Osteocyte (in vitro differentiated cells): ENCODE measurements at places on chromosomes 4 and X. TPM values are rescaled to one million over a fixed set of nuclear protein-coding genes. Genes with fewer than 3 reads are reported as not detected.
A peak's percentile ranks its signal among the peaks of the same experiment; 100 is the strongest.

DNA sequence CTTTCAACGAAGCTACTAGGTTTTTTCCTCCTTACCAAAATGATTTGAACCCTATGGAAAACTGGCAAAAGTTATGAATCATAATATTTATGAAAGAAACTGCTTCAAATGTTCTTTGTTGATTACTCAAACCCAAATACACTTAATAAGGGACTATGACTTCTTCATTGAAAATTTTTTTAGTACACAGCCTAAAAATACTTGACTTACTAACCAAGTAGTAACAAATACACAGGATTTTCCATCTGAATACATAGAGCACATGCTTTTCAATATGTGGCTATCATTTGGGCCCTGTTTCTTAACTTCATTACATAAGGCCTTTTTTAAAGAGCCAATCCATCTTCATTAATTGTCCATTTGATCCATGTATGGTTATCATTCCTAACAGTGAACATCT, 171.5 kb downstream of the FBXW7 start:
- DNase-seq: no peak

- DNase-seq: peak; percentile 76
Measured at GRCh38 chrX:150769408-150769807, 76.2 kb downstream of the MTMR1 start.

GRCh38 chr4:9933956-9934355, 87.3 kb downstream of the SLC2A9 start:
- DNase-seq: no peak

- no peak for DNase-seq
Measured at GRCh38 chrX:22365460-22365859, 92.7 kb downstream of the CBLL2 start.

- DNase-seq: no peak
Measured at GRCh38 chr4:625631-626161, 323 bp downstream of the PDE6B start.

DNA sequence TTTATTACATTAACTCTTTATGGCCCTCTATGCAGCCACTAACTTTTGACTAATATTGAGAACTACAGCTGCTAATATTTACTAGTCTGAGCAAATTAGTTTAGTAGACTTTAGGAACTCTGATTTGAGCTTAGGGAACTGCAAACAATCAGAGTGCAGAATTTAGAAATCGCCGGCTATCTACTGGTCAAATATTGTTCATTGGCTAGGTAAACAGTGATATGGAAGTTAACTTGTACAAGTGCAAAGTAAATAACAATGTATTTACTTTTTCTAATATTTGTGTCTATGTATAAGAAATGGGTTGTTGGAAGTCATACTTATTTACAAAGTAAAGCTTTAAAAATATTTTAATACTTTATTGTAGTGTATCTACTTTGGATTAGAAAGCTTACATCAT, 279.6 kb downstream of the CFAP299 start:
- no peak for DNase-seq

DNA sequence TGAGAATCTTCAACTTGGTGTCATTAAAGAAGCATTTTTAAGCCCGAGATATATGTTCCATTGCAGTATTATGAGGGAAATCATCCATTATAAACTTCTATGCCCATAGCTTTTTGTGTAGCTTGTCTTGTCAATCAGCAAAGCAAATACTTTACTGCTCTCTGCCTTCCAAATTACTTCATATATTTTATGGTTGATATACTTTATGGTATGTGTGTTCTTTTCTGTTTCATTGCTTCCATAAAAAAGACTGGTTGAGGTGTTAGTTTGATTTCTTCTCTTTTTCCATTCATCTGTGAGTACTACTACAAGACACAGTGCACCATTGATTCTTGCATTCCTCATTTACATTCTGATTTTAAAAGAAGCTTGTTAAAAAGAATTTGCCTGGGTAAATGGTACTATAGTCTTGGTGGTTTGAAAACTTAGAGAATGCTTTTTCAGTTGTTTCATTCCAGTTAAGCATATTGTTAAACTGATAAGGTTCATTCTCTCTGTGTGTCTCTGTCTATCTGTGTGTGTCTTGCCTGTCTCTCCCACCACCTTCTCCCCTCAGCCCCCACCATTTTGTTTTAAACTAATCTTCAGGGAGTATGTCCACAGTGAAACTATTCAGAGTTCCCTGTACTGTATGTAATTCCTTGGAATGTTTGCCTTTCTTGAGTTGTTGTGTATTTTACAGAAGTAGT, 27.1 kb downstream of the STAG2 start:
- no peak for DNase-seq

DNA sequence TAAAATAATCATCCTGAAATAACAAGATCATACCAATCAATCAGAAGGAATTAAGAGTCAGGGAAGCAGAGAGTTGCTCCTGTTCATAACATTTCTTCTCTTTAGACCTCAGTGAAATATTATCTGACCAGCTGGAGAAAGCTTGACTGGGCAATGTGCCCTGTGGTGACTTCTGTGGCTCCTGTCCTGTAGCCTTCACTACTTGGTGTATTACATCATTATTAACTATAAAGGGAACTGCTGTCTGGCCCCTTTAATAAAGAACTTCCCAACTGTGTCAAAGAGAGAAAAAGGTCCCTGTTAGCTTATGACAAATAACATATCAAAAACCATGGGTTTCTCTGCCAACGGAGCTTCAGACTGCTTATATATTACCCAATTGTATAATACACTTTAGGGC, 18.0 kb downstream of the OPHN1 start:
- DNase-seq: no peak

- no peak for DNase-seq
Measured at GRCh38 chrX:118348186-118348810, 2.4 kb downstream of the WDR44 start.

DNA sequence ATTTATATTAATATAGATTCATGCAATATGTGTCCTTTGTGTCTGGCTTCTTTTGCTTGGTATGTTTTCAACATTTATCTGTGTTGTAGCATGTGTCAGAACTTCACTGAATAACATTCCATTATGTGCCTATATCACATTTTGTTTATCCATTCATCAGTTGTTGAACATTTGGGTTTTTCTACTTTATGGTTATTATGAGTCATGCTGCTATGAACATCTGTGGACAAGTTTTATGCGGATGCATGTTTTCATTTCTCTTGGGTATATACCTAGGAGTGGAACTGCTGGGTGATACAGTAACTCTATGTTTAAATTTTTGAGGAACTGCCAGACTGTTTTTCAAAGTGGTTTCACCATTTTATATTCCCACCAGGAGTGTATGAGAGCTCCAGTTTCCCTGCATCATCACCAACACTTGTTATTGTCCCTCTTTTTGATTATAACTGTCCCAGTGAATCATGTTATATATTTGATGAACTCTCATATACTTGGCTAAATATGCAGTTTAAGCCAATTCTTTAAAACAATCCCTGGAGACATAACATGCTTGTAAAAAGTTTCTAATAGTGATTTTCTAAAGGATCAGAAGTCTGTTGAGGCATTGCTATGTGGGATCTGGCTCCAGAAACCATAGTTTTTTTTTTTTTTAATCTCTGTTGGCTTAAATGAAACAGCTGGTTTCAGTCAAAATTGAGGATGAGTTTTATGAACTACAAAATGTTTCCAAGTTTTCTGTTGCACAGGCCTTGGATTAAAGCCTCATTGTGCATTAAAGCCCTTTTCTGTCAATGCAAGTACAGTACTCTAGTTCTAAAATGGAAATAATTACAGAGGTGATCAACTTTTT, 21.6 kb upstream of the REPS2 start:
- no peak for DNase-seq

- no peak for DNase-seq
Measured at GRCh38 chr4:98514741-98515469, 143.5 kb downstream of the TSPAN5 start.

DNA sequence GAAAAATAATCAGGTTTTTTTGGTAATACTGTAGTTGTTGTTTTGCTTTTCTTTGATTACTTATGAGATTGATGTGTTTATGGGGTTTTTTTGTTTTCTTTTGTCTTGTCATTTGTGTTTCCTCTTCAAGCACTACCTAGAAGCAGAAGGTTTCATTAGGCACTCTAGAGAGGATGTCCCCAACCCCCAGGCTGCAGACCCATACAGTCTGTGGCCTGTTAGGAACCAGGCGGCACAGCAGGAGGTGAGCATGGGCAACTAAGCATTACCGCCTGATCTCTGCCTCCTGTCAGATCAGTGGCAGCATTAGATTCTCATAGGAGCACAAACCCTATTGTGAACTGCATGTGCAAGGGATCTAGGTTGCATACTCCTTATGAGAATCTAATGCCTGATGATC, 22.9 kb upstream of the NOCT start:
- DNase-seq: no peak

DNA sequence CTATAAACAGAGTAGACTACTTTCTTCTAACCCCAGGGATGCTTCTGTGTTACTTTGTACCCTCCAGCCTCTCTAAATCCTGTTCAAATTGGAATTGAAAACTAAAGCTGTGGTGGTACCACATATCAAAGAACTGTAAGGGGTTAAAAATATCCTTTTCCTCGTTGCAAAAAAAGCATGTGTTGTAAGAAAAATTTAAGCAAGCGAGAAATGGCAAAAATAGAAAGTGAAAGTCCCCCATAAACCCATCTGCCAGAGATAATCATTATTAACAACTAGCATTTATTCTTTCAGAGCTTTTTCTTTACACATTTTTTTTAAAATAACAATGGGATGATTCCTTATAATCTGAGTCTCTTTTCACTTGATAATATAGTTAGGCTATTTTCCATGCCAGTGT, 40.6 kb downstream of the TMEM164 start:
- DNase-seq: no peak

- DNase-seq: no peak
Measured at GRCh38 chrX:131316260-131316659, 27.2 kb upstream of the IGSF1 start.

DNA sequence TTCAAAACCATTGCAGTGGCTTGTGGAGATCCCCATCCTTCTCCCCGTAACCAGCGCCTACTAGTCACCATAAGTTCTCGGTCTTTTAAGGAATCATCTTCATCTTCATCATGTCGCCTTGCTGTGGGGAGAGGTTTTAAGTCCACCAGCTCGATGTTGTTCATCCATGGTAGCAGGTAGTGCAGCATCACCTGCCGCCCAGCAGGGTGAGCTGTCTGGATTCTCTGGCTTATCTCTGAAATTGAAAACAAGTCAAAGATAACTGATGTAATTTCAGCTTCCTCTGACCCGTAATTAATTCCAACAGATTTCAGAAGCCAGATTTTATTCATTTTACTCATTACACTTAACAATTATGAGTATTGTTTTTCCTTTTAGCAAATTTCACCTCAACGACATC, 67.4 kb downstream of the ZAR1 start:
- DNase-seq: no peak

DNA sequence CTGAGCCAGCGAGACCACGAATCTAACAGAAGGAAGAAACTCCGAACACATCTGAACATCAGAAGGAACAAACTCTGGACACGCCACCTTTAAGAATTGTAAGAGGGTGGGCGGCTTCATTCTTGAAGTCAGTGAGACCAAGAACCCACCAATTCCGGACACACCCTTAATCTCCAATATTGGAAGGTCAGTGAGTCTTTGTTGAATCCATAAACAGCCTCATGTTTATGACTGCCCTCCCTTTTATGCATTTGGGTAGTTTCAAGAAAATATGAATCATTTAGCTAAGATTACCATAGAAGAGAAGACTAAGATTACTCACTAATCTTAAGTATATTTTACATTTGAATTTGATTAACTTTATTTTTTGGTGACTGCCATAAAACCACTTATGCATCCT, 48.5 kb downstream of the VCX2 start:
- no peak for DNase-seq

- DNase-seq: no peak
Measured at GRCh38 chr4:169098054-169098497, 88.0 kb upstream of the CBR4 start.

DNA sequence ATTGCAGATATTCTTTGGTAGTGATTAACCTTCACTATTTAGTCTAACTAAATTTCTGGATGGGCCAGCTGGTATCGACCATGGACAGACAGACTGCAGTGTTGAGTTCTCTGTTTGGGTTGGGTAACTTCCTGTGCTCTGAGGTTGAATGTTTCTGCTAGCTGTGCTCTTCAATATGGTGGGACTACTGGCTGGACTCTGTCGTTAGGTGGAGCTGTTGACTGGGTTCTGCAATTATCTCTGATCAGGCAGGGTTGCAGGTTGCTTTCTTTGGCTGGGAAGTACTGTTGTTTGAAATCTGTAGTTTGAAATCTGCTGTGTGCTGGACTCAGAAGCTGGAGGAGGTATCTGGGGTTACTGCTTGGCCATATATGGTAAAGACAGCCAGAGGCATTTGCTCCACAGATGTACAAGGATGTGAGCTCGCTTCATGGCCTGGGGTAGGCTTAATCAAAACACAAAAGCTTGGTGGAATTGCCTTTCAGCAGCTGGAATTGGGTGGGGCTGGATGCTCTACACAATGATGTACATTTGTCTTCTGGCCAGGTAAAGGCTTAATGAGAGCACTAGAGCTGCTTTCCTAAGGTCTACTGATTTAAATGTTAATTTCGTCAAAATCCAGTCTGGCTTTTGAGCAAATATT, 1472.0 kb downstream of the FAM133A start:
- no peak for DNase-seq

DNA sequence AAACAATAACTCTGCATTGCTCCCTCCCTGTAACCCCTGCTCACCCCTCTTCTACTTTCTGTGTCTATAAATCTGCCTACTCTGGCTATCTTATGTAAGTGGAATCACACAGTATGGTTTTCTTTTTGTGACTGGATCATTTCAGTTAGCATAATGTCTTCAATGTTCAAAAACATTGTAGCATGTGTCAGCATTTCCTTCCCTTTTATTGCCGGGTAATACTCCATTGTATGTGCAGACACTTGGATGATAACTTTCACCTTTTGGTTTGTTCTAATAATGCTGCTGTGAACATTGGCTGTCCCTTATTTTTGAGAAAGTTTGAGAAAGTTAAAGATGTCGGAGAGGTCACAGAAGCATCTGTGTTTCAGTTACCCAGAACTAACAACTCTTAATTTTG, 60.6 kb upstream of the TLR2 start:
- no peak for DNase-seq

GRCh38 chrX:74514384-74514783, 93.1 kb downstream of the SLC16A2 start:
- DNase-seq: peak; percentile 62

DNA sequence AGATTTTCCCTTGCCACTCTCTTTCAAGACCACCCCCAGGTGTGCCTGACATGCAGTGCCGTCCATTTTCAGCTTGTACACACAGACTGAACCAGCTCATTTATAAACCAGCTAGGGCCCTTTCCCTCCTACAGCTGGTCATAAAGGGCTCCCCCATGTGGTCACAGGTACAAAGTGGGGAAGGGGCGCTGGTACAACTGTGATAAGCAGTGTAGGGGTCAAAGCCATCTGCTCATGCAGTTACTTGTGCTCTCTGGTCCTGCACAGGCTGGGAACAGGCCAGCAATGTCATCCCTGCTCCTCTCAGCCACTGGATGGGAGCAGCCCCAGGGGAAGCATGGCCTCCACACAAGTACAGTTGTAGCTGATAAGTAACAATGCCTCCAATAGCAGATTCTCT, 20.6 kb downstream of the GABRQ start:
- DNase-seq: peak; percentile 63

GRCh38 chrX:17828171-17828570, 32.9 kb downstream of the RAI2 start:
- DNase-seq: no peak

Gene LPAR4
- total RNA-seq: 2.4 and 2.6 TPM in 2 replicates

Gene CFP
- 0.57 and 0.97 TPM in 2 replicates for total RNA-seq

Gene PNMA3
- total RNA-seq: not detected in 2 replicates

Gene SCRG1
- 2.2 and 2.6 TPM in 2 replicates for total RNA-seq

Gene TCEAL2
- not detected in 2 replicates for total RNA-seq

Gene WDFY3
- 86.9 and 91.4 TPM in 2 replicates for total RNA-seq

Gene MAOB
- not detected in 2 replicates for total RNA-seq

Gene TSPAN5
- total RNA-seq: 64.2 and 66.0 TPM in 2 replicates
